AG04450 (cell line): ENCODE measurements at places on chromosomes 7 and 10.
A peak's percentile ranks its signal among the peaks of the same experiment; 100 is the strongest.

DNA sequence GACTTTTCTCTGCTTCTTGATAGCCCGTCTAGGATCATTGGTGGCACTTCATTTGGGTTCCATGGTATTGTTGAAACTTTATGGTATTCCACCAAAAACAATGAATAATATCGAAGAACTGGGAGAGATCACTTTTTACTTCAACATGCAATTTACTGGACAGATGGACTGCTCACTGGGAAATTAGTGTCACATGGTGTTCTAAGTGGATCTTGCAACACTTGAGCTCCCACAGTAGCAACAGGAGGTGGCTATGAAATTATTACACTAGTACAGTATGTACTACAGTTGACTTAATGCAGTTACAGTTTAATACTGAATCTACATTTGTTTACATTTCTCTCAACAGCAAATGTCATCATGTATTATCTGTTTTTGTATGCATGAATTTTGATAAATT is 997.3 kb downstream of the REEP3 start:
- no peak for DNase-seq

GRCh38 chr10:5292196-5292735 is 72.5 kb upstream of the UCN3 start:
- DNase-seq, result no peak

GRCh38 chr7:45979275-45980180 is 58.5 kb upstream of the IGFBP3 start:
- DNase-seq, result no peak

GRCh38 chr10:101552442-101552841 is 35.6 kb downstream of the POLL start:
- DNase-seq, result no peak

DNA sequence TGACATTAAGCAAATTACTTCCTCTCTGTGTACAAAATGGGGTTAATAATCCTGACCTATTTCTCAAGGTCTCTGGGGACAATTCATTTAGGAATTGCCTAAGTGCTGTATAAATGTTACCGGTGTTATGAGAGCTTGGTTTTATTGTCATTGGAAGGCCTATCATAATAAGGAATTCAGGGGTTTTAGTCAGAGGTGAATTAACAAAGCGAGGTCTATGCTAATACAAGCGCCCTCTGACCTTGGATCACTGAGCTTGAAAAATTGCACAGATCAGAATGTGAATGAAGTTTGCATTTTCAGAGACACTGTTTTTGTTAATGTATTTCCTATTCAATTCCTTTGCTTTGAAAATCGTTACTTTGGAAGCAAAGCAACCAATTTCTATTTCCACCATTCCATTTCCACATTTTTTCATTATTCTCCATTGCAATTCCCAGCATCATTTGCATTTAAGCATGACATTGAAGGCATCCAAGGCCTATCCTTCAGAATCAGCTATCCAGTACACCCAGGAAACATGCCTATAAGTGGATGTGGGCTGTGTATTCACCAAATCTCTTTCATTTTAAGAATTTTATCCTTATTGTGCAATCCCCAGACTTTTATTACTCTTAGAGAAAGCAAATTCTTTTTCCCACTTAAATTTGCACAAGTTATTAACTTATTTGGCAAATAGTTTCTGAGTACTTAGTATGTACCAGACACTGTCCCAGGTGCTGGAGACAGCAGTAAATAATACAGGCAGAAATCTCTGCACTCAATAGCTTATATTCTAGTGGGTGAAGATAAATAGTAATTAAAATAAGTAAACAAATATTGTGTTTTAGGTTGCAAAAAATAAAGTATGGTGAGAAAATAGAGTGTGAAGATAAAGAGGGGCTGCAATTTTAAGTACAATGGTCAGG is 133.1 kb downstream of the NRCAM start:
- DNase-seq, result no peak

- DNase-seq, result no peak
Observed at GRCh38 chr7:29920491-29920890, 69.1 kb downstream of the SCRN1 start.

DNA sequence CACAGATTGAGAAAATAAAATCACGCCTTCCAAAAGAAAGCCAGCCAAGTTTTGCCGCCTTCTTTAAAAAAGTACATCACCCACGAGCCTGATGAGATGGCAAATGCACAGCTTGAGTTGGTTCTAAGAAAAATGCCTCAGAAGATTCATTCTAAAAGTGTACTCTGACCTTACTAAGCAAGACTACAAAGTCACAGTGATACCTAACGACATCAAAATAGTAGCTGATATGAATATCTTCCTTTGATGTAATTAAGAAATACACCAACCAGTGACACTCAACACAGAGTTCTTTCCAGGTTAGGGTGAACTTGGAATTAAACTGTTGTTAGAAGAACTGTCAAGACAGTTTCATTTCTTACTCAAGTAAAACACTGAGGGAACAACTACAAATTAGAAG is 78.0 kb upstream of the AMPH start:
- DNase-seq, result no peak

DNA sequence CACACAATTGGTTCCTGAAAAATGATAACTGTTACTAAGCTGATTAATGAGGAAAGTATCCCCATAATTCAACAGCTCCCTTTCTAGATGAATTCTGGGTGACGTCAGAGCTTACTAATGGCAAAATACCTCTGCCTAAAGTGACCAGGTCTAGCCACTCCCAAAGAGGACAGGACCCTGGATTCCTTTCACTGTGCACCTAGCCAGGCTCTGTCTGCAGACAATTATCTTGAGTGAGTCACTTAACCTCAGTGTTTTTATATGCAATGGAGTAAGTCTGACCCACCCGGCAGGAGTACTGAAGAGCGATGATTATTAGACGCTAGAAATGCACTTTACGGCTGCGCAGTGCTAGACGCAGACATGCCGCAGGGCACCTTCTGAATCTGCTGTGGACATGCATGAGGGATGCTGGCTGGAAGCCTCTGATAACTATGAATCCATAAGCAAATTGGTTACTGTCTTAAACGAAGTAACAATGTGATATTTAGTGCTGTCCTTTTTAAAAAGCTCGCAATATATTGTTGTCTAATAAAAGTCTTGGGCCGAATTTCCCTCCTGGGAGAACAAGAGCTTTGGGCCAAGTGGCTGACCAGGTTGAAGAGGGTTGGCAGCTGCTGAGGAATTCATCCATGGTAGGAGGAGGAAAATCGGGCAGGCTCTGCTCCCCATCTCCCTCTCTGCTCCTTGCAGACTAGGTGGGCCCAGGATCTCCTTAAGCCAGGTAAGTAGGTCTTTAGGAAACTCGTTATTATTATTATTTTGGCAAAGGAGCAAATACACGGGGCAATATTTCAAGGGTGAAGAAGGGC is 4.6 kb upstream of the INPP5A start:
- peak; percentile 54 for DNase-seq

- DNase-seq, result no peak
Observed at GRCh38 chr7:121285066-121285667, 43.6 kb upstream of the WNT16 start.

DNA sequence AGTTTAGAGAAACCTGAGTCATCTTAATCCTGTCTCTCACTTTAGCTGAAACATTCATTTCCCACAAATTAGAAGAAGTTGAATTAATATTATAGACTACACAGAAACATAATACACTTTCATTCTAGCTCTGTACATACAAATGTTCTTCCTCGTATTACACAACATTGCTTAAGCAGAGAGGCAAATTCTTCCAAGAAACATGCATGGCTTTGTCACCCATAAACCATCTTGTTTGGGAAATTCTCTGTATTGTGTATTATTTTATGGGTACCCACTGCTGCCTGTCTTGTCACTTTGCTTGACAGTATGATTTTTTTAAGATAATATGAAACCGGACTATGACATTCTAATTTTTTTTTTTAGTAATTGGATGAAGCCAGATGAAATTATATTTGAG is 104.0 kb downstream of the SRI start:
- DNase-seq, result no peak

DNA sequence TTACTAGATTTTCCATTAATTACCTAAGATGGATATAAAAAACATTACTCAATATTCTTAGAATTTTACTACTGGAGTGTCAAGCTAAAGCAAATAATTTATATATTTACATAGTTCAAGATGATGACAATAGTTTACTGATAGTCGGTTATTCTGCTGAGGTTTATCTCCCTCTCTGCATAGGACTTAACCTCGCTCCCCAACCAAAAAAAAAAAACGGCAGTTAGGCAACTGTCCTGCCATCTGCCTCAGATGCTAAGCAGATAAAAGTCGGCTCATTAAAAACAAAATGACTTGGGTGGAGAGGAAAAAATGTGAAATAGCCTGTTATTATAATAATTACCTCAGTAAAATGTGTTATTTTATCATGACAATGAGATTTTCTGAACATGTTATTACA is 14.0 kb upstream of the ITGB8 start:
- DNase-seq, result no peak

- no peak for DNase-seq
Observed at GRCh38 chr10:114102256-114102655, 58.6 kb downstream of the ADRB1 start.

GRCh38 chr10:30467651-30468338 is 33.8 kb downstream of the MAP3K8 start:
- no peak for DNase-seq

- no peak for DNase-seq
Observed at GRCh38 chr7:24889611-24890010, 90.4 kb downstream of the OSBPL3 start.

DNA sequence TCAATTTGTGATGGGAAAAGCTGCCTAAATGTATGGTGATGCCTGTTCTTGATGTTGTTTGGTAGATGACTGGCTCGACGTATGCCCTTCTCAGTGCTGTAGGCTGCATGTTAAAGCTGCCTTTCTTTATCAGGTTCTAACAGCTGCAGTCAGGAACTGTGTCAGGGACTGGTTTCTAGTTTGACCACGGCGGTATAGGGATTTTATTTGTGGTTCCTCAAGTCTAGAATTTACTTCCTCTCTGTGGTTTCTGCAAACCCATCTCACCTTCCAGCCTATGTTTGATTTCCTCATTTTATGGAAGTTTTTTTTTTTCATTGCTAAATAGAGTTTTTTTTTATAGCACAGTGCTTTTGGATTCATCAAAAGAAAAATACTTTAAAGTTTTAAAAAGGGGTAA is 26.5 kb downstream of the LMTK2 start:
- DNase-seq, result no peak

- DNase-seq, result no peak
Observed at GRCh38 chr7:71740174-71740560, 608.2 kb downstream of the GALNT17 start.

DNA sequence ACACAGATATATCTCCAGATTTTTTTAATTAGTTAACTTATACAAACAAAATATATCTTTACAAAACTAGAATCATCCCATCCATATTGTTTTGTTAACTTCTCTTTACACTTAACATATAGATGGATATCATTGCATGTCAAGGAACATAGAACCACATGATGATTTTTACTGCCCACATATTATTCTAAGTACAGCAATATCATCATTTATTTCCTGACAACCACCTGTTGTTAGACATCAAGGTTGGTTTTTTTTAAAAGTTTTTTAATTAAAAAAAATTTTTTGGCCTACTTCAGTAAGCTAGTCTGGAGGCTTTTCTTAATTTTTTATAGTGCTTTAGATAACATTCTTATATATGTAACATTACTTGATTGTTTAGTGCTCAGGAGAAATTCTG is 38.9 kb upstream of the BAMBI start:
- no peak for DNase-seq

GRCh38 chr7:143299346-143299745 is 11.2 kb downstream of the CASP2 start:
- DNase-seq, result no peak

- DNase-seq, result no peak
Observed at GRCh38 chr7:99363286-99363685, 11.2 kb upstream of the ARPC1B start.

DNA sequence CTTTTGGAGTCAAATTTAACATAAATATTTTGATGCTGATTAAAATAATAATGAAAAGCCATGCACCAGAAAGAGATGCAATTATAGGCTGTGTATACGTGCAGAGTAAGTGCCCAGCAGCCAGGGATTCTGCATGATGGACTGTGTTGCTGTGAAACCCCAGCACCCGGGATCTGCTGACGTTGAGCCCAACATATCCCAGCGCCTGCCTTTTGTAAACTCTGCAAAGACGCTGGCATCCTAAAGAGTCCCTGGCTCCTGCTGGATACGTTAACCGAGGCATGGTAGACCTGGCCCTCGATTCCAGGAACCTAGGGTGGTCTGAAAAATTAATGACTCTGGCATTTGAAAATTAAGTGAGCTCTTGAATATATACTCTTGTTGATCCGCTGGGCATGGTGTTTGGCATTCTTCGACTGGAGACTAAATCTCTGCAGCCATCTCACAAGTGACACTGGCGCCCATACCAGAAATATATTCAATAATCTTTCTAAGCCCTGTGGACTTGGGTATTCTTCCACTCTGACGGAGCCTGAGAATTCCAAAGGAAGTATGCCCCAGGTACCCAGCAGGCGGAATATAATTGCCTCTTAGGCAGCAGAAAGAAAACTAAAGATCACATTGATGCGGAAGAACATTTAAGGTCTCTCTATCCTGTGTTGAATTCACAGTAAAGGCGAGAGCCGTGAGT is 191.2 kb upstream of the SH2B2 start:
- no peak for DNase-seq

GRCh38 chr7:133561396-133561795 is 308.5 kb downstream of the EXOC4 start:
- DNase-seq, result no peak

GRCh38 chr10:21599582-21599981 is 65.5 kb downstream of the MLLT10 start:
- no peak for DNase-seq

GRCh38 chr10:24456322-24456721 is 247.4 kb downstream of the KIAA1217 start:
- DNase-seq, result no peak

DNA sequence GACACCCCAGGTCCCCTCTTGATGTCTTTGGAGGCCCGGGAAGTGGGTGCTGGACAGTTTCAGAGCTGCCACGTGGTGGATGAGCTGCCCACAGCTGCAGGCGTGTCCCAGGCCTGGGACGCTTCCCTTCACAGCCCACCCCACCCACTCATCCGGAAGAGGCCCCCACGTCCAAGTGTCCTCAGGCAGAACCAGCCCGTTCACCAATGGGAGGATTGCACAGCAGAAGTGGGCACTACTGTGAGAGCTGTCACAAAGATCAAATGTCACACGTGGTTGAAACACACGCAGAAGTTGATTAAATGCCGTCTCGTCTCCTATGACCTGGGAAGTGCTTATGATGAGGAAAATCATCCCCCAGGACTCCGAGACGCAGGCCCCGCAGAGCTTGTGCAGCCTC is 52.9 kb downstream of the STK32C start:
- DNase-seq, result no peak

DNA sequence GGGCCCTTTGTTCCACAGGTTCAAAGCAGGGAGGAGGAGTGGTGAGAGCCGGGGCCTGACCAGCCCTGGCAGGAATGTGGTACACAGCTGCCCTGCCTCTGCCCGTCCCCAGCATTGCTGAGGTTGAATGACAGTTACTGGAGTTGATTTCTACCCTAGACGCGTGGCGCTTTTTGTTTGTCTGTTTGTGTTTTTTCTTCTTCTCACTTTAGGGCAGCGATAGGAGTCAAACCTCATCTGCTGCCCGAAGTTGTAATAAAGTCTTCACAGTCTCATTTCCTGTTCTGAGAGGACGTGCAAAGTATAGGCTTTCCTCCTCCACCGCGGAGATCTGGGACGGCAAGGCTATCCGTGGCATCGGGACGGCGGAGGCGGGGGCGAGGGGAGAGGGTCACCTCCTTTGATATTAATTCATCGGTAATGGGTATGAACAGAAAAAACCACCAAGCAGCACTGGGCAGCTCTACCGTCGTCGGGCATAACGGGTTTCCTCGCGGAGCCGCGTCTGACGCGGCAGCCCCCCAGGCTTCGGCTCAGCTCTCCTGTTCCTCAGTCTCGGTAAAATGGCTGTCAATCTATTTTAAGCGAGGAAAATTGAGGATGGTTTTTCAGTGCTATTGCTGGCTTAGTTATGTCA is 160.8 kb downstream of the LRMDA start:
- DNase-seq, result no peak
